Muscle of back (tissue), 13 donors: ENCODE measurements at places on chromosomes 12 and 14.

- no peak for DNase-seq
These were observed 81.5 kb downstream of the SLC38A4 start for GRCh38 chr12:46744283-46744682.

DNA sequence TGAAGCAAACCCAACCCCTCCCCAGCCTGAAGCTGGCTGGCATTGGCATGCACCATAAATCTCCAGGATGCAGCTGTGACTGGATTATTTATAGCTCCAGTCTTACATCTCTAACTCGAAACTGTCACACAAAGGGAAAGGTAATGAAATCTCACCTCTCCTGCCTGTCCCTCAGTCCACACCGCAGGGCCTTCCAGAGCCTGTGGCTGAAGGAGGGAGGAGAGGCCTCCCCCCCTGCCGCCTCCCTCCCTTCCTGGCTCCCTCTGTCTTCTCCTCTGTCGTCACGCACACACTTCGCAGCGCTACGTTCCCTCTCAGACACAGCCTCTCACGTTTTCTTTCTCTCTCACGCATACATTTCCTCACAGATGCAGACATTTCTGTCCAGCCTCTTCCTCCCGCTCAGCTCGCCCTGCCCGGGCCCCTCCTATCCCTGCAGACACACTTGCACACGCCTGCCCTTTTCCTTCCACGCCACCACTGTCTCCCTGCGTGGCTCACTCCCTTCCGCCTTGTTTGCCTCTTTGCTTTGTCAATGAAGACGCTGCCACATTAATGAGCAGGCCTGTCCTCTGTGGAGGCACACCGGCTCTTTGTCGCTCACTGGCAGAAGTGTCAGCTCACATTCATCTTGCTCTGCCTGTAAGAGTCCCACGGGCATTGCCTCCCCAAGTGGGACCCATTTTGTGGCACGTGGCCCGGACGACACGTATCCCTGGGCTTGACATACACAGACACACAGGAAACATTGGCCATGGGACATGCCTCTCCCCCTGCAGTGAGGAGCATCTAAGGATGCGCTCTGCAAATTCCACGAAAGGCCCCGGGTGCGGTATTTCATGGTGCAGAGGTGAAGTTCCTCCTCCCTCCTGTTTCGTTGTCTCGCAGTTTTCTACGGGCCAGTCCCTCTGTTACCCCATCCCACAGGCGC is 27.9 kb downstream of the IRF2BPL start:
- DNase-seq: peak; percentile 64

- no peak for DNase-seq
These were observed 63.5 kb downstream of the FOXG1 start for GRCh38 chr14:28830115-28830534.

DNA sequence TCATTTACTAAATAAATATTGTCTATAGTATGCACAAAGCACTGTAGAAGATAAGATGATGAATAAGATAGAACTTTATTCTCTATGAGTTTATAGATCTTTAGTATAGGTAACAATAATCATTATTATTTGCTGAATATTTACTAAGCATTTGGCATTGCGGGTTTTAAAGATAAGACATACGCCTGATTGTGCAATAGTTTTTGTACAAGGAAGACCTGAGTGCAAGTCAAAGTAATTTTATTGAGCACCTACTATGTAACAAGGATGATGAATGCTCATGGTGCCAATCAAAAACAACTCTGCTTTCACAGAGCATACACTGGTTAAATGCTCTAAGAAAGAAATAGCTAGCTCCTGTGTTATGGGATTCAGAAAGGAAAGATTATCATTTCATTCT is 1461.7 kb upstream of the FLRT2 start:
- DNase-seq: no peak

- no peak for DNase-seq
These were observed 22.7 kb downstream of the TRAFD1 start for GRCh38 chr12:112148031-112148513.

DNA sequence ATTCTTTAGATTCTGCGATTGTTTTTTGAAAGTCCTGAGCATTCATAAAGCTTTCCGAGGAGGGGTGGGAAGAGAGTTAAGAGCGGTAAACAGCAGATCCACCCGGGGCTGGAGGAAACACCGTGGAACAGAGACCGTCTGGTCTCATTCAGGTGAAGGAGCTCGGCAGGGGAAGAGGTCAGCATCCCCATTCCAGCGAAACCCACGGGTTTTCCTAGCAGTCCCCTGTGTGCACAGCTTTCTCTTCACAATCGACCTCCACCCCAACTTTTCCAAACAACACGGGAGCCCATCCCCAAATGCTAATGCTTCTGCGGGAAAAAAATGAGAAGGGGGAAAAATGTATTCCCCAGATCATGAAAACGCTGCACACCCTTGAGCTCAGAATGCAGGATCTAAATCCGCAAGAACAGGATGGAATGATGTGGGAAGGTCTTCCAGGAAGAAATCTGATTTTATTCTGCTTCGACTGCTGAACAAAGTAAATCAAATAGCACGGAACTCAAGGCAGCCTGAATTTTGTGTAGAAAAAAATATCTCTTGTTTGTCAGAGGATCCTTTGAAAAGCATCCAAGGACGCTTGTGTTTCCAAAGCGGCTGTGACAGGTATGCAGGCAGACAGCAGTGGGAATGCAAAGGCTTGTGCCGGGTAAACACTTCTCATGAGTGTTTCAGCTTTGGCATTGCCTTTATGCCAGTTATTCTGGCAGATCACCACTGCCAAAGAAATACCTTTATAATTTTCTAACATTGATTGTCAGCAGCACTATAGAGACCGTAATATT is 128.8 kb downstream of the NDUFA12 start:
- peak; percentile 17 for DNase-seq

DNA sequence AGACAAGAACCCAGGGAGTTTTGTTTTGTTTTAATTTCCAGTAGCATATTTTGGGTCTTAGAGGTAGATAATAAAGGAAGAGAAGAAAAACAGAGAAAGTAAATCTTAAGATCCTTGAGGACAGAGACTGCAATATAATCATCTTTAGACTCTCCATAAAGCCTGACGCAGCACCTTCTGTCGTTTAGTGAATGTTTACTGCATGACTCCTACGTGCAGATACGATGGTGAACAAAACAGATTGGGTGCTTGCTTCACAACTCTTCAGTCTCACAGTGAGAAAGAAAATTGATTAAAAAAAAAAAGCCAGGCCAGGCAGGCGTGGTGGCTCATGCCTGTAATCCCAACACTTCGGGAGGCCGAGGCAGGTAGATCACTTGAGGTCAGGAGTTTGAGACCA is 86.9 kb downstream of the STON2 start:
- no peak for DNase-seq

DNA sequence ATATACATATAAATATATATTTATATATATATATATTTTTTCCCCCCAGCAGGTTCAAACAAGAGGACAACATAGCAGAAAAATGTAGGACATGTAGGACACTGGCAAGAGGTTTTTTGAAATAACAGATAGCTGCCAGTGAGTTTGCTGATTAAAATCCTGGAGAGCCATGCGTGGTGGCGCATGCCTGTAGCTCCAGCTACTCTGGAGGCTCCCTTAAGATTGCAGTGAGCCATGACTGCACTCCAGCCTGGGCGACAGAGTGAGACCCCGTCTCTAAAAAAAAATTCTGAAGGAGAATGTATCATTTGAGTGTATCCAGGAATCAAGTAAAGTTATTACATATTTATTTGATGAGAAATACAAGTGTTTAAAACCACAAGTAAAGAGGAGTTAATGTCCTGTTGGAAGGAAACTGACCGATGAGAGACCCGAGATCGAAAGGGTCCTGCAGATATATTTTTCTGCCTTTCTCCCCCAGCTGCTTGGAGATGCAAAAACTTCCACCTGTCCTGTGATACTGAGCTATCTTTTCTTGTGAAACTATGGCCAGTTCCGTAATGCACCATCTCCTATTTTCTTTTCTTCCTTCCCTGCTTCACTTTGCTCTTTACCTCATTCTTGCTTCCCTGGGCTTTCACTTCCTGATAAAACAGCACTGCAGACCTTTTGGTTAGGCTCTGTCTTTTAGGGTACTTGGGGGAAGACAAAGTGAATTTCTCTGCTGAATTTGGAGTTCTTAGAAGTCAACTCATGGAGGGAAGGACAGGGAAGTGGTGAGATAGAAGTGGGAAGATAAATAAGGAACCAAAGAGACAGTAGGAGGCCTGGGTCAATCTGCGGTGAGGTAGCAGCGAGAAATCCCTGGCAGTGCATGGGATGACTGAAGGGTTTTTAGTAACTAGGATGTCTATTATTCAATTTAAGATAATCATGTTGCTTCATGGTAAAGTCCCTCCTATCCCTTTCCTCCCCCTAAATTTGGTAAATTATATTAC is 41.2 kb upstream of the SLC2A13 start:
- DNase-seq: peak; percentile 21

GRCh38 chr12:116876151-116876869 is 4.9 kb downstream of the HRK start:
- DNase-seq: peak; percentile 70

GRCh38 chr12:130308393-130308792 is 29.3 kb upstream of the PIWIL1 start:
- no peak for DNase-seq

GRCh38 chr12:68154779-68155178 is 4.8 kb downstream of the IFNG start:
- no peak for DNase-seq

DNA sequence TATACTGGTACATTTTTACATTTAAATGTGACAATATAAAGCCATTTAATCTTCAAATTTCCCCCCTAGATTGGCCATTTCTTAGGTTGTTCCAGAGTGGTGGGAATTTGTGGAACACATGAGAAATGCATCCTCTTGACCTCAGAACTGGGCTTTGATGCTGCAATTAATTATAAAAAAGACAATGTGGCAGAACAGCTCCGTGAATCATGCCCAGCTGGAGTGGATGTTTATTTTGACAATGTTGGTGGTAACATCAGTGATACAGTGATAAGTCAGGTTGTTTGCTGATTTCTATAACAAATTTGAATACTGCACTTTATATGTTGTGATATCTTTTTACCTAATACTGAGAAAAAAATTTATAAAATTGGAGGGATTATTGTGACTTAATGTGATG is 7.6 kb upstream of the ZNF410 start:
- no peak for DNase-seq

- no peak for DNase-seq
These were observed 24.6 kb downstream of the IQSEC3 start for GRCh38 chr12:91213-91612.

- no peak for DNase-seq
These were observed 3.9 kb downstream of the GZMH start for GRCh38 chr14:24605435-24606190.

DNA sequence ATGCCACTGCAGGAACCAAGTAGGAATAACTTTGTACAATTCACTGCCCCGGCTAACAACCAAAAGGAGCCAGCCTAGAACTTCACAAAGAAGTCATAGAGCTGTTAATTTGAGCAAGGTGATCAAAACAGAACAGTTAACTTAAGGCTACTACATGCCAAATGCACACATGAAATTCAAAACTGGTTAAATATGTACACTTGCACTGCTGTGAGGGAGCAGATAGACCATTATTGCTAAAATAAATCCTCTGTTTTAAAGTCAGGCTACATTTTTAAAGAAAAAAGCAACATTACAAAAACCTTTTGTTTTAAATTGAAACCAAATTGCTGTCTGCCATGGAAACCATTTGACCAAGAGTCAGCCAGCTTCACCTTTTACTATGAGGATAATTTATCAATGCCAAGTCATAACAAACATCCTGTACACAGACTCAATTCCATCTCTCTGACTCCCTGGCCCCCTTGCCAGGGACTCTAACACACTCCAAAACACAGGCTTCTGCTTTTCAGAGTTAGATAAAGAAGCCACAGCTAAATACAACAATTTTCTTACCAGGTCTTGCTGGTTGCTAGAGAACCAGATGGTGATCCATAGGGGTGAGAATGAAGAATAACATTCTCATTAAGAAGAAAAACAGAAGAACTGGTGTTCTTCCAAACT is 84.0 kb downstream of the LRP6 start:
- no peak for DNase-seq

- no peak for DNase-seq
These were observed 8.3 kb downstream of the RESF1 start for GRCh38 chr12:31967539-31967938.

DNA sequence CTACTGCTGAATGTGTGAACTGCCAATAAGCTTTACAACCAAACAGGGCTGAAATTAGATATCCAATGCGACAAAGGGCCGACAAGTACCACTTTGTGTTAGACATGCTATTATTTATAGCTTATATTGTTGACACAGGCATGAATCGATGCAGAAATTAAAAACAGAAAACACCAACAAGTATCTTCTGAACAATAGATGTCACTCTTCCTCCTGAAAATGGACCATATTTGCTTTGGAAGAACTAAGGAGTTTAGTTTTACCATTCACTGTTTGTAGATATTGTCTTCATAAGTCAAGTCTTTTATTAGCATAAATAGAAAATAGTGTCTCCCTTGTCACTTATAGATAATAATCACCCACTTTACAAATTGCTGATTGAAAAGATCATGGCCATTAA is 86.5 kb downstream of the LRIG3 start:
- DNase-seq: no peak

GRCh38 chr14:67569011-67569650 is 30.9 kb downstream of the PIGH start:
- no peak for DNase-seq

GRCh38 chr12:49870501-49871262 is 27.8 kb upstream of the BCDIN3D start:
- DNase-seq: no peak

- no peak for DNase-seq
These were observed 9.4 kb upstream of the PTGR2 start for GRCh38 chr14:73842201-73842600.

- no peak for DNase-seq
These were observed 1.8 kb downstream of the LRIG3 start for GRCh38 chr12:58918469-58918844.

DNA sequence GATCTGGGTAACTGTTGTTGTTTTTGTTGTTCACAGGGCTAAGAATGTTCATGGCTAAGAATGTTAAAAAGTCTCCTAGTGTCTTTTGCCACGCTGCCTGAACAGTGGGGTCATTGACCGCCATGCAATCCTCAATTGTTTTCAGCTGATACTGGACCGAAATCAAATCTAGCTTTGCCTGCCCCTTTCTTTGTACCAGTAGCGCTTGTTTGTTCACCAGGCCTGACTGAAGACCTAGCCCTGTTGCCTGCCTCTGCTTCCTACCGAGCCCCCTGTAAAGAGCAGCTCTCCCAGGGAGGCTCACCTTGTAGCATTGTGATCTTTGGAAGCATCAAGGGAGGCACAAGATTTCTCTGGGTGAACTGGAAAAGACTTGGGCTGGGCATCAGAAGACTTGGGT is 6.7 kb downstream of the PSEN1 start:
- DNase-seq: no peak

GRCh38 chr14:43795600-43796228 is 711.4 kb downstream of the FSCB start:
- DNase-seq: no peak

- no peak for DNase-seq
These were observed 15.1 kb downstream of the FRMD6 start for GRCh38 chr14:51666826-51667225.

DNA sequence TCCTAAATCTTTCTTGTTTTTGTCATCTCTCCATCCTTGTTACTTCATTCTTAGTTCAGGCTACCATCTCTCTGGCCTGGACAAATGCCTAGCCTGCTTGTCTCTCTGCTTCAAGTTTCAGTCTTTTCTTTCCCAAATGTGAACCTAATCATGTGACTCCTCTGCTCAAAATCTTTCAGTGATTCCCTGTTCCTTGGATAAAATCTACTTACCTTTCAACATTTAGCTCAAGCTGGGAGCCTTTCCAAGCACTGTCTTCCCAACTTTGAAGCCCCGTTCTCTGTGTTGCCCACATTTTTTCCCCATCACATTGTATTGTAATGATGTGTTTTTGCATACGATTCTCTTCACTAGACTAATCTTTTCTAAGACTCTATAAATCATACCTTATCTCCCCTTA is 24.7 kb downstream of the SLC7A8 start:
- no peak for DNase-seq
